ENCODE measurements at places on chromosomes 1 and 21.

DNA sequence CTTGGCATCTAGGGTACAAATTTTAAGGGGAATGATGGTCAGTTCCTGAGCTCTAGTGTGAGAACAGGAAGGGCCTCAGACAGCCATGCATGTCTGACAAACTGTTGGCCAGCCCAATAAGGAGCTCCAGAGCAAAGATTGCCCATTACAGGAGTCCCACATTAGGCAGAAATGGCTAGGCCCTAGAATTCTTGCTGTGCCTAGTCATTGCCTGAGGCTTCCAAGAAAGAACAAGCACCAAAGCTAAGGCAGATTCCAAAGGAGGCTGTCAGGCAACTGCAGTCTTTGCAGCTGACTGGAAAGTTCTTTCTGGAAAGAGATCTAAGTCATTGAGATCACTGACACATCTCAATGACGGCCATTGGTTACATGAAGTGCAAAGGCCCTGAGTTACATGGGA is 3.9 kb upstream of the STIL start:
- DNase-seq: no peak

GRCh38 chr1:153794624-153795329 is 19.6 kb downstream of the SLC27A3 start:
- no peak for DNase-seq

- DNase-seq: no peak
Measured at GRCh38 chr1:107262467-107263286, 121.8 kb downstream of the NTNG1 start.

DNA sequence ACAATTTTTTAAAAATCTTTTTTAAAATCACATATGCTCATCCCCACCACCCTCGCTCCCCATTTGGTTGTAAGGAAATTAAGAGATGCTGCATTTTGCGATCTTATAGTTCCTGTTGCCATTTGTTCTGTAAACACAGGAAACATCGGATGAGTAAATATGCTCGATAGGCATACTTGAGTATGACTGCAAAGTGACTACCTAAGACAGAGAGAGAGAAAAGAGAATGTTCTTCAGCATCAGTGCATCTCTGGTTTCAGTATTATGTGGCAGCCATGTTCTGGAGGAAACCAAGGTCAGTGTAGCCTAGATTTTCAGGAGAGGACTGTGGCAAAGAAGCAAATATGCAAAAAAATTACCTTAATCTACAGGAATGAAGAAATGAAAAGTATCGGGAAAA is 265.5 kb upstream of the FMN2 start:
- no peak for DNase-seq

GRCh38 chr1:117803318-117803717 is 126.1 kb downstream of the GDAP2 start:
- DNase-seq: no peak

- no peak for DNase-seq
Measured at GRCh38 chr1:118621839-118622238, 366.3 kb downstream of the TBX15 start.

DNA sequence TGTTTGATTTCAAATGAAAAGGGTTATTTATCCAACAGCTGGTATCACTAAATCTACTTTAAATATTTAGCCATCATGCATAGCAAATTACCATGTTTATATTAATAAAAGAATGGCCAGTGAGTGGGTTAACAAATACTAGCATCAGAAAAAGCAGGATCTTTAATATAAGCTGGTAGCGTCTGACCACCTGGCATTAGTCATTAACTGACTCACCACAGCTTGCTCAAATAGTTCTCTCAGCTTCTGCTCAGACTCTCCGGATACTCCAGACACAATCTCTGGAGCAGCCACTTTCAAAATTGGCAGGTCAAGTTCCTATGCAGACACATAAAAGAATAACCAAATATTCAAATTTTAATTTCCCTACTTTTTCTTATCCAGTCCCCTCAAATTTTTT is 29.6 kb downstream of the NVL start:
- peak; percentile 33 for DNase-seq

- no peak for DNase-seq
Measured at GRCh38 chr1:206716159-206716869, 31.6 kb downstream of the MAPKAPK2 start.

- no peak for DNase-seq
Measured at GRCh38 chr1:167136191-167136614, 42.3 kb downstream of the STYXL2 start.

DNA sequence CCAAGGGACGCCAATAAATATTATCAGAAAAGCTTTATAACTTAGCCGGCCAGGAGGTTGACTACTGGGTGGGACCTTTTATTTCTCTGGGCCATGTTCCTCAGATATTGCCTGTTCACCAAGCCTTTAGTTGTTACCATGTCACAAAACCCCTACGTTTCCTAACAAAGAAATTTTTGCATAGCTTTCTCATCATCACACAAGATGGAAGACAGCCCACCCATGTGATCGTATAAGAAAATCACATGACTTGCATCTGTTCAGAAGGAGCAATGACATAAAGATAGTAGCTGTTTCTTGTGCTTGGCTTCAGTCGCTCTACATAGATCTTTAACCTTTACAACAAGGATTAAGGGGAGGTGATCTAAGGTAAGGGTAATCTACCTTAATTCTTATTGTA is 88.9 kb upstream of the NGF start:
- DNase-seq: no peak

DNA sequence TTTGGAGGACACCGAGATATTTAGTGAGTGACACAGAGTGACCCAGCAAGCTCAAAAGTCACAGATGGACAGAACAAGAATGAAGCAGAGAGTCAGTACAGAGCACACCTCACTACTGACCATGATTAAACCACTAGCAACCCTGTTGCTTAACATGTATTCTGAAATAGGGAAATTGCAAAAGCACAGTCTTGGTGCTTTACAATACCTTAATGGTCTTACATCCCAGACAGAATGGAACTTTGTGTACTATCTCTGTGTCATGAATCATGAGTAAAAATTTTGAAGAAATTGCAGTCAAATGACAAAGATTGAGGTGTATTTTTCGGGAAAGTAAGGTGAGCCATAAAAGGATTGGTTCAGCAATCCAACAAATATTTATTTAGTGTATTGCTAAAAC is 2.7 kb upstream of the SAMSN1 start:
- DNase-seq: peak; percentile 80

DNA sequence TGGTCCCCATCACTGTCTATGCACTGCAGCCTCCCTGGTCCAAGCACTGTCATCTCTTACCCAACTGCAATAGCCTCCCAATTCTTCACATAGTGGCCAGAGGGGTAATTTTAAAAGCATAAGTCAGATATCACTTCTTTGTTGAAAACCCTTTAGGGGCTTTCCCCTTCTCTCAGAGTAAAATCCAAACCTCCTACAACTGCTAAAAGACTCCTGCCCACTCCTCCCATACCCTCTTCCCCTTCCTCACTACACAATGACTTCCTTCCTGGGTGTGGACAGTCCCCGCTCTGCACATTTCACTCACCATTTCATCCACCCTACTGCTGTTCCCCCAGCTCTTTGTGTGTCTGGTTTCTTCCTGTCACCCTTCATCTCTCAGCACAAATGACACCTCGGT is 8.3 kb downstream of the MCOLN2 start:
- no peak for DNase-seq

GRCh38 chr1:93659822-93660503 is 21.7 kb downstream of the BCAR3 start:
- DNase-seq: no peak

DNA sequence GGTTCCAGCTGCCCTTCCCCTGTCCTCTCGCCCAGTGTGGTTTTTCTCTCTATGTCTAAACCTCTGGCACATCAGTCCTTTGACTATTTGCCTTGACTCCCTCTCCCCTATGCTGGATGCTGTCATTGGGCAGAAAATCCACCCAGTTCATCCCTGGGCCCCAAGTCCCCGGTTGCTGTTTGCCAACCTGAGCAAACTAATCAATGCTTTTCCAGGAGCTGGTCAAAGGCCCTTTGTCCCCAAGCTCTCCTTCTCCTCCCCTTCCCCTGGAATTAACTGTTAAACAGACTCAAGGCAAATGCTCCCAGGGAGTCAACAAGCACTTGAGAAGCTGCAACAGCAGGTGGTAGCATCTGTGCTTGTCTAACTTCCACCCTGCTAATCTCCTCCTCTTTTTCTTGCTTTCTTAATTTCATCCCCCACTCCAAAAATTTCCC is 102.7 kb downstream of the LMX1A start:
- no peak for DNase-seq

DNA sequence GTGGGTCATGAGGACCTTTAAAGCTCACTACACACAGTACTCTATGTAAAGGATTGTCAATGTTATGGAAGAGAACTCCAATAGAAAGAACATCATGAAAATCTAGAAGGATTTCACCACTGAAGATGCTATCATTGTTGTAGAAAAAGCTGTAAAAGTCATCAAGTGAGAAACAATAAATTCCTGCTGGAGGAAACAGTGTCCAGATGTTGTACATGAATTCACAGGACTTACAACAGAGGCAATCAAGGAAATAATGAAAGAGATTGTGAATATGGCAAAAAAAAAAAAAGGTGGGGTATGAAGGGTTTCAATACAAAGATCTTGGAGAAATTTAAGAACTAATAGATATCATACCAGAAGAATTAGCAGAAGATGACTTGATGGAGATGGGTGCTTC is 355.1 kb upstream of the ZRANB2 start:
- DNase-seq: no peak

DNA sequence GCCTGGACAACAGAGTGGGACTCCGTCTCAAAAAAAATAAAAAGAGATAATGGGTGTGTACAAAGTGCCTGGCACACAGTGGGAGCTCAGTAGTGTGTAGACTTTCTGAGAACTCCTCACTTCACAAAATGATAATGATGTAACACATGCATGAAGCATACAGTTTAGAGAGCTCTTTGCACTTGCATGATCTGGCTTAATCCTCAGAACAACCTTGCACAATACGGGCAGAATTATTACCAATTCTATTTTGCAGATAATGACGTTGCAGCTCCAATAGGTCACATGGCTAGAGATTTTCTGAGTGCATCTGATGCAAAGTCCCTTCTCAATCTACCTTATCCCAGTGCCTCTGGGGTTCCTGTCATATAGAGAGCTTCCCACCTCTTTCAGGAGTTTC is 71.4 kb downstream of the CD247 start:
- peak; percentile 16 for DNase-seq

GRCh38 chr1:206890125-206891060 is 6.8 kb upstream of the IL24 start:
- DNase-seq: no peak

GRCh38 chr1:199083680-199084079 is 444.8 kb downstream of the PTPRC start:
- no peak for DNase-seq

DNA sequence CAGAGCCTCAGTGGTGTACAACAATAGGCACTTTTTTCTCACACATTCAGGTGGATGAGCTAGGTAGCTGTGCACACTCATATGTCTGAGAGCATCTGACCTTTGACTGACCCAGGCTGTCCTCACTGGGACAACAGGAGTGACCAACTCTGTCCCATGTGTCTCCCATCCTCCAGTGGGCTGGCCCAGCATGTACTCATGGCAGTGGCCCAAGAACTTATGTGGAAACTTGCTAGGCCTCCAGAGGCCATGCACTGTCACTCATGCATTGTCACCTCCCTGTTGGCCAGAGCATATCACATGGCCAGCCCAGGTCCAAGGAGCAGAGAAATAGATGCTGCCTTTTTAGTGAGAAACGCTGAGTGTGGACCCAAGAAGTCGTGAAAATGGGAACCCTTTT is 158.8 kb downstream of the IGSF21 start:
- DNase-seq: no peak

GRCh38 chr1:35777109-35777508 is 7.3 kb upstream of the CLSPN start:
- DNase-seq: no peak

- no peak for DNase-seq
Measured at GRCh38 chr1:21573971-21574465, 64.8 kb downstream of the ALPL start.

DNA sequence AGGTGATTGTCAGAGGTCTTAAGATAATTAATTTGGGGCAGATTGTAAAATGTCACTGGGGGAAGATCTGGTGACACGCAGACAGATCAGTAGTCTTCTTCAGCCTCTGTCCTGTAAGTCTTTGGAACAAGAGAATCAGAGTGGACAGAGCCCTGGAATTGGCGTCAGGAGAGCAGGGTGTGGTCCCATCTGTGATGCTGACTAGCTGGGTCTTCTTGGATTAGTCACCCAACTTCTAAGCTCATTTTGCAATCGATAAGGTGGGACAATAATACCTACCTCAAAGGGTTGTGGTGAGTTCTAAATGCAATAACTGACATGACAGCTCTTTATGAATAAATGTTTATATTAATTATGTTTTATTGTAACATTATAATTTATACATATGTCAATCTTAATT is 4.8 kb downstream of the FASLG start:
- DNase-seq: no peak

GRCh38 chr1:101227837-101228236 is 9.0 kb upstream of the S1PR1 start:
- DNase-seq: no peak

- DNase-seq: no peak
Measured at GRCh38 chr1:32729254-32730046, 26.9 kb upstream of the SYNC start.

DNA sequence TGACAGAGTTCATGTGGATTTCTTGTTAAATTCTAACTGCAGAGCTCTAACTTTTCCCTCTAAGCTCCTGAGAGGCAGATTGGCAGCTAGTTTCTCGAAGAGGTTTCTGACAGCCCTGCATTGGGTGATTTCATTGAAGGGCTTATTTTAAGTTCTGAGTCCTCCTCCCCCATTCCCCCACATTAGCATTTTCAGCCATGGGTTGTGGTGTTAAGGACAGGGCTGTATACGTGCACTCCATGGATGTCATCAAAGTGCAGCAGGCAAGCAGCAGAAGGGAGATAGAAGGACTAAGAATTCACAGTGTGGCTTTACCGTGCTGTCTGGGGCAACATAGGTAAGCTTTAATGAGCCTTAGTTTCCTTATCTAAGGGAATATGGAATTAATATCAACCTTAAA is 19.0 kb downstream of the CRYZ start:
- no peak for DNase-seq

- DNase-seq: no peak
Measured at GRCh38 chr1:223243441-223244050, 100.5 kb upstream of the TLR5 start.

DNA sequence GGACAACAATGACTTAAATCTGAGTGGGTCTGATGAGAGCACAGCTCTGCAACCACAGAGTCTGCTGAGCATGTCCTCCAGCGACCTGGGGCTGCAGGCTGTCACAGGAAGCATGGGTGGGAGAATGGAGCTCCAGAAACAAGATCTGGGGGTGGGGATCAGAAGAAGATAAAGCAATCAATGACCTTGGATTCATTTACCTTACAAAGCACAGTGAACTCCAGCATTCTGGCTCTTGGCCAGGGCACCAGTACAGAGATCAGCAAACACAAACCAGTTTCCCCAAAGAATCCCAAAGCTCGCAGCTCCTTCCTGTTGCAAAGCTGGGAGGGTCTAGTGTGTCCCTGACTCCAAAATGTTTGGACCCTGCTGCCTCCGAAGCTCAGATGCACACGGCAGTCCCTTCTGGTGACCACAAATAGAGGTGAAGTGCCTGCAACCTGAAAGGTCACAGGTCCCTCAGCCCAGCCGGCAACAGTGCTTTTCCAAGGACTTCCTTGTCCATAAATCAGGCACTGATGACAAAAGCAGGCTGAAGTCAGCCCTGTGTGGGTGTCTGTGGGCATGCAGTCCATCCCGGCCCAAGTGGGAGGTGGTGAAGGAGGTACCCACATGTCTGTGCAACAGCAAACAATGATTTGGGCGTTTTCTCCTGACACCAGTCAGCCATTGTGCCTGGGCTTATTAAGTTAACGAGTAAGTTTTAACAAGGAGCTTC is 76.1 kb downstream of the SH3BGR start:
- DNase-seq: no peak

GRCh38 chr21:41956926-41957729 is 3.3 kb upstream of the C2CD2 start:
- no peak for DNase-seq
